ENCODE measurements at places on chromosomes 1 and 21. TPM values are rescaled to one million over a fixed set of nuclear protein-coding genes. Genes with fewer than 3 reads are reported as not detected.

DNA sequence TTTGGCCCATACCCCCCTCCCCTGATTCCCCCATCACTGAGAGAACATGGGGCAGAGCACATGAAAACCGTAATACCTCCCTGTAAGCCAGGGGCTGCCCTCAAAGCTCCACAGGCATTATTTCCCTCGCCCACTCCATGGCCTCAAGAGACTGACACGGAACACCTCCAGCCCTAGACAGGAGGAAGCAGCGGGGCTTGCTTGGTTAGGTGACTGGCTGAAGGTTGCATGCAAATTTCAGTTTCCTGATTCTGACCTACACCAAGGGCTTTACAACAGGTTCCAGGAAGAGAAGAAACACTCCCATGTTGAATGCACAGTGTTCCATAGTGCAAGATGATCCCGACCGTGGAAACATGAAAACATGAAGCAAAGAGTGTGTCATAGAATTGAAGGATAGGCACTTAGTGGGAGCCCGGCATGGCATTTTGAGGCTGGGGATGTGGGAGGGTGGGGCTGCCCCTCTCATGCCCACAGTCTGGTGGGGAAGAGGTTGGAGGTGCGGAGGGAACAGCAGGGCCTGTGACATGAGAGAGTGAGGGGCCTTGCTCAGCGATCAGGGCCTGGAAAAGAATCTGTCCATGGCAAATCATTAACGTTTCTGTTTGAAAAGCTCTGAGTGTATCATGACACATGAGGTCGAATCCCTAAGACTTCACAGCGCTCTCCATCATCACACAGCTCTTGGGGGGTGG, 33.5 kb downstream of the GPR137B start:
- no peak for ATAC-seq

- ATAC-seq = no peak
Measured at GRCh38 chr1:168683871-168684270, 45.1 kb downstream of the DPT start.

- no peak for ATAC-seq
Measured at GRCh38 chr1:73886716-73887115, 311.3 kb downstream of the LRRIQ3 start.

Gene PPP2R5A
- 34.9 TPM for total RNA-seq

Gene C8A
- not detected for total RNA-seq

- ATAC-seq = no peak
Measured at GRCh38 chr1:165537356-165538109, 6.3 kb upstream of the LRRC52 start.

GRCh38 chr1:22275626-22276395, 132.9 kb upstream of the WNT4 start:
- peak; percentile 61 for ATAC-seq

Gene CLCN6
- 11.3 TPM for total RNA-seq

- ATAC-seq = no peak
Measured at GRCh38 chr1:92554216-92554615, 67.5 kb upstream of the GFI1 start.

GRCh38 chr1:17099616-17100340, 19.5 kb downstream of the PADI2 start:
- ATAC-seq = no peak

GRCh38 chr1:180195401-180195800, 34.7 kb upstream of the LHX4 start:
- no peak for ATAC-seq

DNA sequence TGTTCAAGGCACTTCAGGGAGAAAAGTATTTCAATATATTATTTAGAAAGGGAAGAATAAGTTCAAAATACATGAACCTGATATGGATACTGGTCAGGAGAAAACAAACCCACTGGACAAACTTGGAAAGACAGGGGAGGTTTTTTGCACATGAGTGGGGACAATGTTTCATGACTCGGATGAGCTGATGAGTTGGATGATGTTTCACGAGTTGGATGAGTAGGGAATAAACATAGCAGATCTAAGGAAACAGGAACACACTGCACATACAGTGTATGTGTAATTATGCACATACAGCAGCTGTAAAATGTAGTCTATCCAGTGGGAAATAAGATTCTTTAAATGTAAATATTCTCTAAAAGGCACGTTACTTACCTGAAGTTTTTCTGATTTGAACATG, 682.9 kb upstream of the ADAMTS5 start:
- ATAC-seq = no peak

DNA sequence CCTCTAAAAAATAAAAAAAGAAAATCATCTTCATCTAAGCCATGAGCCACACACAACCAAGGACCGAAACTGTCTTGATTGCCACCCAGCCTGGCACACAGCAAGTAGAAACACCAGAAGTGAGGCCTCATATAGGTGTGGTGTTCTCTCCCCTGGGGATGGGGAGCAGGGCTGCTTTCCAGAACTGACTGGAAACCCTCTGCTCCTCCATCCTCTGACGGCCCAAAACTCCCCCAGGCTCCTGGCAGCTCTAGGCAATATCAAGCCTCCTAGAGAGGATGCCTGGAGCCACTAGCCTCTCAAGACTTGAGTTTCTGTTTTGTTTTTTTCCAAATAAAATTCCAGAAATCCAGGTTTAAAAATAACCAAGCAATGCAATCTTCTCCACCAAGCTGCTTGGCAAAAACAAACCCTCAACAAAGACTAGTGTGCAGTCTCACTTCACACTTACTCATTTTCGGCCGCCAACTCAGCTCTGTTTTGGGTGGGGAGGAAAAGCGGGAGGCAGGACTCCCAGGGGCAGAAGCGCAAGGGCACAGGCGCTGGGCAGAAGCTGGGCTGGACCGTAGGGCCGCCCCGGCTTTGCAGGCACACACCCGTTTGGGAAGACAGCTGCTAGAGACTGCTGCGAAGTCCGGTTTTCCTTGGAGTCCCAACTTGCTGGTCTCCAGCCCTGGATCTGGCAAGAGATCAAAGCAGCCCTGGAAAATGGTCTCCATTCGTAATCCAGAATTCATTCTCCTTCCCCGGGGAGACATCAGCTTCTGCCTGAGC, 78.2 kb upstream of the CAPZB start:
- no peak for ATAC-seq

DNA sequence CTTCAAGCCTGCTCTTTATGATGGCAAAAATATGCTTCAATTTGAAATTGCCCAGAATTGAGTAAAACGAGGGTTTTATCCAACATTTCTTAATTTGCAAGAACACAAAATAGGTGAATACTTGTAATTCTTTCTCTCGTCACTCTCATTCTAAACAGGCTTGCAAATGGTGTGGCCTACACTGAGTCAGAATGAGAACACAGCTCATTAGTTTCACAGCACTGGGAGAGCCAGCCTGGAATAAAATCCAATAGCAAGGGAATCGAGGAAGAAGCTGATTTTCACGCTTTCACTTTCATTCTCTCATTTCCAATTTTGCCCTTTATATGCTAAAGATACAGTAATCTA, 537.5 kb downstream of the LTN1 start:
- no peak for ATAC-seq

GRCh38 chr1:219226196-219226595, 52.5 kb downstream of the LYPLAL1 start:
- ATAC-seq = no peak

DNA sequence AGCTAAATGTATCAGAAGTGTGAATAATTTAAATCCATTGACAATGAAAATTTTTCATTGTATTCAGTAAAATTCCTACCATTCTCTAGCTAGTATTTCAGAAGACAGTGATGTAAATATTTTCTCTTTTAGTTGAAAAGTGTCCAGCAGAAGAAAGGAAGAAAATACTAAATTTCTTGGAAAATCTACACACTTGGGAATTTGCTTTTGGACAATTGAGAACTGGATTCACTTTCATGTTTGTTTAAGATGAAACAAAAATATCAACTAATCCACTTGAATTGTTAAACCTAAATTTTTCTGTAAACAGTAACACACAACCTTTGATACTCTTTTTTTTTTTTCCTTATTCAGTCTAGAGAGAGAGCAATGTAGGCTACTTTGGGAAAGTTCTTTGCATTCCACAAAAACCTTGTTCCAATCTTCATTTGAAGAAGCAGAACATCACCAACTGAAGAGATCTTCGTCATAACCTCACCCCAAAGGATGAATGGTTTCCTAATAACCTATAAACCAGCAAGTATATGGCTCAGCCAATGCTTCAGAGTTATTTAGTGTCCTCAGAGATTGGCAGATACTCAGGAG, 155.1 kb upstream of the GORAB start:
- ATAC-seq = no peak
